ENCODE measurements at places on chromosomes 12 and 14. TPM values are rescaled to one million over a fixed set of nuclear protein-coding genes. Genes with fewer than 3 reads are reported as not detected.

ZNF410 gene
- 45.0 TPM for total RNA-seq

KCNMB4 gene
- 3.4 TPM for total RNA-seq

DNA sequence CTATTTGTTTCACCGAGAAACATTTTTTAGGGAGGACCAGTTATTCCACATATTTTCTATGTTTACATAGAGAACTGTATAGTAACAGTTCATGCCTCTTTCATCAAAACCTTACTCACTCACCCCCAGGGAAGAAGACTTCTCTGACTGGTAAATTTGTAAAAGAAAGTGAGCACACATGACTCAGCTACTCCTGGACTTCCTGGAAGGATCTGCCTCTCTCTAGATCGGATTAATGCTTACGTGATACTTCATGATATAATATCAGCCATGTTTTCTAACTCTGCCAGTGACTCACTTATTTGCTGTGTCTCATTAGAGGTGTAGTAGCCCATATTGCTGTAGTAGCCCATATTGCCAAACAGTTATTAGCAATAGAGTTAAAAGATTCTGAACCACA, 494.3 kb upstream of the ATXN7L3B start:
- DNase-seq: no peak

DNA sequence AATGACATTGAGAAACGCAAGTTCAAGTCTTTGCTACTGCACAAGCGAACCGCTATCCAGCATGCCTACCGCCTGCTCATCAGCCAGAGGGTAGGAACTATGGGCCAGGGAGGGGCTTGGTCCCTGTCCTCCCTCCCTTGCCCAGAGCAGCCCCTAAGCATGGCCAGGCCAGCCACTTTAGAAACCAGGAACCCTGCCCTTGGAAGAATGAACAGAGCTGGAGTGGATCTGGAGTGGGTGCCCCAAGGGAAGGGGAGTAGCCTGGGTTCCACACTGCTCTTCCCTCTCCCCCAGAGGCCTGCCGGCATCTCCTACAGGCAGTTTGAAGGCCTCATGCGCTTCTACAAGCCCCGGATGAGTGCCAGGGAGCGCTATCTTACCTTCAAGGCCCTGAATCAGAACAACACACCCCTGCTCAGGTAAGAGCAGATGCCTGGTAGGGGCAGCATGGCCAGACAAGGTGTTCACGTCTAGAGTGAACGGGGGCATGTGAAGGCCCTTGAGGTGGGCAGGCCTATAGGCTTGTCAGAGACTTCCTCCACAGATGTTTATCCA, 55.8 kb downstream of the TPCN1 start:
- no peak for DNase-seq

GRCh38 chr14:83556746-83557453, 1973.0 kb upstream of the FLRT2 start:
- no peak for DNase-seq

DNA sequence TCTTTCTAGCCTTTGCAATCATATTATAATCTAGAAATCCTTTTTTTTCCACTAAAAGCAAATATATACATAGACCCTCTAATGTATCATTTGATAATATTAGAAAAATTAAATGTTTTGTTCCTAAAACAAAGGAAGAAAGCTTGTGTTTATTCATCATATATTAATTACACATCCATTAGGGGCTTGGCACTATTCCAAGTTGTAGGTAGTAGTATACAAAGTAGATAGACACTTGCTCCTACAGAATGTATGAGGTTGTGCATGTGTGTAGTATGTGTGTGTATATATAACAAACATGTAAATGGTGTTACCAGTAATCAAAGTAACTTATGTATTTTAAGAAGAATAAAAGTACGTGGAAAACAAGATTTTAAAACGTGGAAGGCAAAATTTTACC, 15.0 kb upstream of the KCNMB4 start:
- no peak for DNase-seq

LHX5 gene
- total RNA-seq: under 0.01 TPM

- no peak for DNase-seq
These were observed 674 bp downstream of the VDR start for GRCh38 chr12:47903927-47904712.

DNA sequence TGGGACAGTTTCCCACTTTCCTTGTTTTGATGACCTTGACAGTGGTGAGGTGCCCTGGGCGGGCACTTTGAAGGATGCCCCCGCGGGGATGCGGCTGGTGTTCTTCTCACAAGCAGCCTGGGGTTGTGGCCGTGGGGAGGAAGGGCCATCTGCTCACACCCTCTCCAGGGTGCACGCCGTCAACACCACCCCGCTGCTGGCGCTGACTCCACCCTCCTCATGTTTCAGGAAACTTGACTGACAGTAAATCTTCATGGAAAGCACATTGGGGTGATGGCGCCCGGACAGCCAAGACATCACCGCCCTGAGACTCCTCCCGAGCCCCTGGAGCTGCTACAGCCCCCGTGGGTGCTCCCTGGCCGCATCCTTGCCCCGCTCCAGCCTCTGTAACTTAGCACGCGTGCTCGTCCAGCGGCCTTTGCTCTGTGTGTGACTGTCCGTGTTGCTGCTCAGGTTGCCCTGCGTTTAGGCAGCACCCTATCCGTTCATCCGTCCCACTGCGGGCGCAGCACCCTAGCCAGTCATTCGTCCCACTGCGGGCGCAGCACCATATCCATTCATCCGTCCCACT, 150.2 kb upstream of the C14orf180 start:
- no peak for DNase-seq

GRCh38 chr12:82176026-82176425, 182.2 kb downstream of the CCDC59 start:
- no peak for DNase-seq

TAS2R30 gene
- 1.7 TPM for total RNA-seq

AVPR1A gene
- total RNA-seq: 1.6 TPM

ALDH1L2 gene
- 0.24 TPM for total RNA-seq

- no peak for DNase-seq
These were observed 1.8 kb downstream of the SPRING1 start for GRCh38 chr12:116735951-116736599.
